Lung (tissue), 17 donors: ENCODE measurements at places on chromosomes 2 and 18.

DNA sequence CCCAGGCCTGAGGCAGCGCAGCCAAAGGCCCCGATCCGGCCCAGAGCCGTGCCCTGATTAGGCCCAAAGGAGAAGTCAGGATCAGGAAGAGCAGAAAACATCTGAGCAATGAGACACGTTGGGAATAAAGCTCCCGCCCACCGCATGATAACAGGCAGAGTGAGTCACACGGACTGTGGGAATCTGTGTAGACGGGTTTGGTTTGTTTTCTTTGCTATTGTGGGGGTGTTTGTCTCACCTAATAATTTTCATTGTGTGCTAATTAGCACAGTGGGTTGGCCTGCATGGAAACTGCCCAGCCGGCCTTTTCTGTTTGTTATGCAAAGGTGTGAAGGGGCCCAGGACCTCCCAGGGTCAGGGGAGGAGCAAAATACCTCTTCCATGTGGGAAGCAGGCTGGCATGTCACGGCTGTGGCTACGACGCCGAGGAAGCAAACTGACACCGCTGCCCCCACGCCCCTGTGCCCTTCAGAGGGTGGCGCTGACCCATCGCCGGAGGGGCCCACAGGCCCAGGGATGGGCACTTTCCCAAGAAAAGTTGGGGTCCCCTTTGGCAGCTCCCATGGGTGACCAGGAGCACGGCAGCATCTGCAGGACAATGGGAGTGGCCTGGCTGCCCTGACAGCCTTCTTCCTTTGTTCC, 68.4 kb upstream of the CTDP1 start:
- DNase-seq, result no peak
- no peak overlapping the region for H3K27ac ChIP-seq
- H3K36me3 ChIP-seq, result no peaks in the 10 kb centered on the region
- H3K4me3 ChIP-seq, result no peak overlapping the region
- no peaks in the 10 kb centered on the region for H3K4me1 ChIP-seq

DNA sequence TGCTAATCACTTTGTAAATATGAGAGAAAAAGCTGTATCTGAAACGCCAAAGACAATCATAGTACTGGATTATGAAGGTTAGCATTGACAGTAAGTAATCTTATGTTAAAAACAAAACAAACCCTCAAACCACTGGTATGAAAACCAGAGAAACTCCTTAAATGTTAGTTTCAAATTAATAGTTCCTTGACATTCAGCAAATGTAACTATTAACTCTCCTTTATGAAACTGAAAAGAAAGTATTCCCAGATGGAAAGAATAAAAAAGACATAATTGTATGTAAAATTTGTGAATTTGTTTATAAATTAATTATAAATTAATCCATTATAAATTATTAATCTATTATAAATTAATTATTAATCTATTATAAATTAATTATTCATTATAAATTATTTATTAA, 12.3 kb downstream of the FASTKD1 start:
- H3K4me1 ChIP-seq, result no peaks in the 10 kb centered on the region
- DNase-seq, result peak; percentile 39
- H3K36me3 ChIP-seq, result no peaks in the 10 kb centered on the region
- no peak overlapping the region for H3K27ac ChIP-seq

GRCh38 chr2:239522002-239522739, 121.4 kb upstream of the HDAC4 start:
- no peaks in the 10 kb centered on the region for H3K36me3 ChIP-seq
- no peaks in the 10 kb centered on the region for H3K27me3 ChIP-seq
- no peak overlapping the region for H3K27ac ChIP-seq
- H3K4me1 ChIP-seq, result no peaks in the 10 kb centered on the region
- no peak for DNase-seq
- H3K4me3 ChIP-seq, result no peak overlapping the region

GRCh38 chr2:101817481-101817880, 120.0 kb downstream of the MAP4K4 start:
- DNase-seq, result no peak
- no peaks in the 10 kb centered on the region for H3K36me3 ChIP-seq
- H3K4me1 ChIP-seq, result peaks cover 53% of the 10 kb centered on the region
- no peak overlapping the region for H3K4me3 ChIP-seq
- H3K27ac ChIP-seq, result no peak overlapping the region

GRCh38 chr2:8984157-8984556, 19.3 kb downstream of the MBOAT2 start:
- no peaks in the 10 kb centered on the region for H3K36me3 ChIP-seq
- DNase-seq, result no peak
- peaks cover 3% of the 10 kb centered on the region for H3K4me1 ChIP-seq
- no peak overlapping the region for H3K4me3 ChIP-seq
- H3K27me3 ChIP-seq, result no peaks in the 10 kb centered on the region

- DNase-seq, result no peak
- H3K4me3 ChIP-seq, result no peak overlapping the region
- H3K27me3 ChIP-seq, result no peaks in the 10 kb centered on the region
- no peaks in the 10 kb centered on the region for H3K4me1 ChIP-seq
These were observed 28.4 kb downstream of the MBD5 start for GRCh38 chr2:148049284-148049683.

DNA sequence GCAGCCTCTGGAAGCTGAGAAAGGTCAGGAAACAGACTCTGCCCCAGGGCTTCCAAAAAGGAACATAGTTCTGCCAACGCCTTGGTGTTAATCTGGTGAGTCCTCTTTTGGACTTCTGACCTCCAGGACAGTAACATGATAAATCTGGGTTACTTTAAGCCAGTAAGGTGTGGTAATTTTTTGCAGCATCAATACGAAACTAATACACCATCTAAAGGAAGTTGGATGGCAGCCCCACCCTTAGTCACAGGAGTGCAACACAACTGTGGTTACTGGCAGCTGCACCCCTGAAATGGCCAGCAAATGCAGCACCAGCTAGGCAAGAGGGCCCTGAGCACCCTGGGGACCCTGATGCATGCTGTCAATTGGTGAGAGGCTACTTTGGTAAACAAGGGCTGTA, 25.8 kb downstream of the CREG2 start:
- H3K27ac ChIP-seq, result no peak overlapping the region
- no peak for DNase-seq
- no peaks in the 10 kb centered on the region for H3K27me3 ChIP-seq

DNA sequence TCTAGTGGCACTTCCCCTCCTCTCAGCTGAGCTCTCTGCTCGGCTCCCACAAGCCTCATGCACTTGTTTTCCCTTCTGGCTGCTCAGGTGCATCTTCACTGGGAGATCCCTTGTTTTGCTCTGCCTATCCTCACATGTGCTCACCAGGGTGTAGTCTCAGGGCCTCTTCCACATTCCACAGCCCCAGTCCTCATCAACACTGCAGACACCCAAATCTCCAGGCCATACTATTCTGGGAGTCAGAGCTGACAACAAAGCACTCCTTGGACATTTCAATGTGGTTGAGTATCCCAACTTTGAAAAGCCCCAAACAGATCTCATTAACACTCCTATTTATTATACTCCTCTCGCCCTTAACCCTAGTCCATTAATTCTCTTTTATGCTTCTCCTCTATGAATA, 71.3 kb downstream of the CCDC93 start:
- H3K27me3 ChIP-seq, result no peaks in the 10 kb centered on the region
- no peaks in the 10 kb centered on the region for H3K4me1 ChIP-seq
- no peak for DNase-seq
- peaks cover 33% of the 10 kb centered on the region for H3K36me3 ChIP-seq

DNA sequence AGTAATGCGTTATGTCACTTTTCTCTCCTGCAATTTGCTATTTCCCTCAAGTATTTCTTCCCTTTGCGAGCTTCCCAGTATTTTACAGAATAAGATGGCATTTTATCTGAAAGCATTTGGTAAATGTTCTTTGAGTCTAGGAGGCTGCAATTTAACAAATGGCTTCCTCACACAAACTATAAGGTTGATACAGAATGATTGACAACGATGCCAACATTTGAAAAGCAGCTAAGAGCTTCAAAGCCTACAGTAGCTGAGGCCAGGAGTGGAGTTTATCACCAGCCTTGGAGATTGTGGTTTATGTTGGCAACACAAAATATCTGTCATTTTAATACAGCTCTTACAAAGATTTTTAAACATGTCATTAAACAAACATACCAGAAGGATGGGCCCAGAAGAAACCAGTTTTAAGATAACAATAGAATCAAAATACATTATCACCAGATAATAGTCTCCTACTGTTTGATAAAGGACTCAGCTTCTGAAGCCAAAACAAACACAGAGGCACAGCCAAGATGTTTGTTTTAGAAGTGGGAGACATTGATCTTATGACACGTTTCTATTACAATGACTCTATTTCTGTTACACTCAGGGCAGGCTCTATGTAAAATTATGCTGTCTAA, 711.4 kb upstream of the ACVR2A start:
- DNase-seq, result peak; percentile 29
- H3K27me3 ChIP-seq, result no peaks in the 10 kb centered on the region
- H3K4me1 ChIP-seq, result no peaks in the 10 kb centered on the region
- H3K4me3 ChIP-seq, result no peak overlapping the region
- no peak overlapping the region for H3K27ac ChIP-seq

DNA sequence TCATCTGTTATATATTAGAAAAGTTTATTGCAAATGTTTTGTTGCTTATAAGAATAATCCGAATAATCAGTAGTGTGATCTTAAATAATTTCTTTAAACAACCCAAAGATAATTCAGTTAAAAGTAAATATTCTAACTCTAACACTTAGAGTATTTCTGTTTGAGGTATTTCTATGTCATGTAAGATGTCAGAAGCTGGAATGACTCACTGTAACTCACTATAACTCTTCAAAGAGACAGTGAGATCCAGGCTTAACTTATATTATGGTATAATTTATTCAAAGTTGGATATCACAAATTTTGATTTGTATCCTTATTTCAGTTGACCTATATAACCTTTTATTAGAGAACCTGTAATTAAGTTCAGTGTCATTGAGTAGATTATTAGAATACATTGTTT, 6.9 kb downstream of the MBD5 start:
- H3K27me3 ChIP-seq, result no peaks in the 10 kb centered on the region
- peaks cover 3% of the 10 kb centered on the region for H3K4me1 ChIP-seq
- no peak for DNase-seq
- H3K27ac ChIP-seq, result no peak overlapping the region

DNA sequence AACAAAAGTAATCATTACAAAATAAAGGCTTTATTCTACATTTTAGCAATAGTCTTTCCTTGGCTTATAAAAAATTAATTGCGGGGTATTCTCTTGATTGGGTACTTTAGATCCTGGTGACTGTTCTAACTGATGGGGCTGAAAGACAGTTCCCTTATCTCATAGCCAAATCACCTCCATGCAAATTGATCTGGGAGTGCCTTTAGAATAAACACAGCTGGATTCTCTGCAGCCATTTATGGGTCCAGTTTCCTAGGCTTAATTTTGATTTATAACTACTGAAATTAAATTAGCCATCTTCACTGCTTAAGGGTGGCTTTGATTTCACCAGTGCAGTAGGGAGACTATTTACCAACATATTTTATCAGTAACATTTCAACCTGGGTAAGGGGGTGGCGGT, 337.1 kb downstream of the NRXN1 start:
- H3K27me3 ChIP-seq, result no peaks in the 10 kb centered on the region
- no peak overlapping the region for H3K4me3 ChIP-seq
- no peaks in the 10 kb centered on the region for H3K36me3 ChIP-seq

DNA sequence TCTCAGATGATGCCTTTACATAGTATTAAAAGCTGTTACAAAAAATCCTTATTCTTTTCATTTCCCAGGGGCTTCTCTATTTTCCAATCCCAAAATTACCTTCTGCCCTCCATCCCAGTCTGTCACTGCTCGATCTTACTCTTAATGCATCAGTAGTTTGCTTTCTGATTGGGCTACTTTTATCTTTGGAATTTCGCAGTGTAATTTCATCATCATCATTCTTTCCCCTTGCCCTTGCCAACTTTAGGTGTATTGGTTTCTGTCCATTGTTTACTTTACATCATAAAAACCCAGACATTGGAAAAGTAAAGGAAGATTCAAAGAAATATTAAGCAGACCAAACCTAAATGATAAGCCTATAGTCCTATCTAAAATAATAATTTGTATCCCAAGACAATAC, 457.2 kb downstream of the PIK3C3 start:
- no peak overlapping the region for H3K27ac ChIP-seq
- H3K4me1 ChIP-seq, result no peaks in the 10 kb centered on the region
- no peak for DNase-seq
- no peak overlapping the region for H3K4me3 ChIP-seq
- no peaks in the 10 kb centered on the region for H3K36me3 ChIP-seq
- H3K27me3 ChIP-seq, result no peaks in the 10 kb centered on the region

- no peaks in the 10 kb centered on the region for H3K36me3 ChIP-seq
- no peaks in the 10 kb centered on the region for H3K27me3 ChIP-seq
- H3K4me3 ChIP-seq, result no peak overlapping the region
- no peak for DNase-seq
These were observed 18.3 kb downstream of the AAK1 start for GRCh38 chr2:69625078-69625795.

- no peaks in the 10 kb centered on the region for H3K27me3 ChIP-seq
- no peaks in the 10 kb centered on the region for H3K36me3 ChIP-seq
- H3K4me3 ChIP-seq, result no peak overlapping the region
- H3K4me1 ChIP-seq, result peaks cover 1% of the 10 kb centered on the region
- no peak for DNase-seq
These were observed 46.3 kb upstream of the STAT4 start for GRCh38 chr2:191197096-191197495.

GRCh38 chr2:202278944-202279343, 13.4 kb downstream of the NOP58 start:
- H3K27me3 ChIP-seq, result no peaks in the 10 kb centered on the region
- H3K27ac ChIP-seq, result peak overlapping the region; percentile 54
- H3K36me3 ChIP-seq, result peaks cover 24% of the 10 kb centered on the region
- no peaks in the 10 kb centered on the region for H3K4me1 ChIP-seq
- peak; percentile 77 for DNase-seq
- H3K4me3 ChIP-seq, result no peak overlapping the region

GRCh38 chr2:96085541-96086355, 30.6 kb downstream of the ADRA2B start:
- no peaks in the 10 kb centered on the region for H3K36me3 ChIP-seq
- H3K27me3 ChIP-seq, result no peaks in the 10 kb centered on the region
- DNase-seq, result peak; percentile 5
- H3K27ac ChIP-seq, result no peak overlapping the region
- no peaks in the 10 kb centered on the region for H3K4me1 ChIP-seq
- H3K4me3 ChIP-seq, result no peak overlapping the region

DNA sequence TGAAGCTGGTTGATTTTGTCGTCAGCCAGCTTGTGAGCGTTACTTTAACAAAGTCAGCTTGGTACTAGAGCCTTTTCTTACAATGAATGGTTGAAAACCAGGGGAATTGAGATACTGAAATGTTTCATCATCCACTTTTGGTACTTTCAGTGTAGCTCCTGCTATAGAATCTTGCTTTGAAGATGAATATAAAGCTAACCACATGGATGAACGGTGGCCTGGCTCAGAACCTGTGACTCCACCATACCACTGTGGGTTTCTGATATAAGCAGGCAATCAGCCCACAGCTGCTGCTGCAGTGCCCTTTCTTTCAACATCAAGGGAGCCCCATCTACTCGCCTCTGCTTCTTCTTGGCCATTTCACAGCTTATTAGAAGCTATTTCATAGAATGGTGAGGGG, 53.2 kb upstream of the GPR45 start:
- H3K27ac ChIP-seq, result no peak overlapping the region

GRCh38 chr2:57552885-57553284, 493.7 kb upstream of the VRK2 start:
- H3K4me3 ChIP-seq, result no peak overlapping the region
- H3K27me3 ChIP-seq, result no peaks in the 10 kb centered on the region
- H3K27ac ChIP-seq, result no peak overlapping the region
- H3K36me3 ChIP-seq, result no peaks in the 10 kb centered on the region
- no peaks in the 10 kb centered on the region for H3K4me1 ChIP-seq
- DNase-seq, result no peak

- H3K27ac ChIP-seq, result no peak overlapping the region
- H3K36me3 ChIP-seq, result no peaks in the 10 kb centered on the region
- H3K4me1 ChIP-seq, result peaks cover 7% of the 10 kb centered on the region
These were observed 32.0 kb upstream of the STPG4 start for GRCh38 chr2:47187069-47187468.
